B cell (primary cell): ENCODE measurements at places on chromosomes 16 and 17. TPM values are rescaled to one million over a fixed set of nuclear protein-coding genes. Genes with fewer than 3 reads are reported as not detected.

The C16orf89 gene
- not detected in 2 replicates for total RNA-seq

- no peak for DNase-seq
These were observed 161.5 kb downstream of the C16orf78 start for GRCh38 chr16:49534901-49535610.

DNA sequence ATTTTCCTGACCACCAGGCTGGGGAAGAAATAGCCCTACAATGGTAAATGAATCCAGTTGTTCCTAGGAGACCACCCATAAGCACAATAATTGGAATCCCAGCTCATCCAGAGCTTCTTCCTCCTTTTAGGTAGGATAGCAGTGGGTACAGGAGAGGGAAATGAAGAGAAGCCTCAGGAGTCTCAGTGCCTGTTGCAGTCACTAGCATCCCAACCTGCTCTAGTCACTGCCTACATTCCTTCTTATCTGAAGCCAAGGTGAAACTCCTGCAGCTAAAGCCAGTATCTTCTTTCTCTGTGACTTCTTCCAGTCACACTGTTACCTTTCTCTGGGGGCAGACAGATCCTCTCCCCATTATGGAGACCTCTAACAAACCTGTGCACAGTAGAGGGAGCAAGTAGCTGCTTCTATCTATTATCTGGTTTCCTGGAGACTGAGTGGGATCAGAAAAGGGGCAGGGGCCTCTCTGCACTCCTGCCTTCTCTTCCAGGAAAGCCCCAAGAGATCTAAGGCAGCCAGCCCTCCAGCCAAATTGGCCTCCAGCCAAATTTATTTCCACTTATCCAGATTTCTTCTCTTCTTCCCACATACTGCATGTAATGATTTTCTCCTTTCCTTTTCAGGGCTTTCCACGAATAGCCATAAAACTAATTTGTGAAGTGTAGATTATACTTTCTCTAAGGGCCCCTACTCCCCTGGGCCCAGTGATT lies 85.5 kb downstream of the SSH2 start:
- no peak for DNase-seq

The EVPLL gene
- total RNA-seq = not detected in 2 replicates

- DNase-seq = no peak
These were observed at the start of gene KRTAP4-1 for GRCh38 chr17:41184480-41184961. Gene KRTAP4-1, minus strand, starts transcription at chr17:41184911. Its CDS starts 57 bp downstream, at chr17:41184854.

GRCh38 chr16:53085369-53085843 lies 30.6 kb downstream of the CHD9 start:
- DNase-seq = no peak

GRCh38 chr16:80996688-80997138 lies 10.0 kb downstream of the CMC2 start:
- no peak for DNase-seq

- DNase-seq = peak; percentile 81
These were observed 98.3 kb downstream of the PITPNC1 start for GRCh38 chr17:67475161-67475937.

The SLC16A13 gene
- total RNA-seq = 21.7 and 21.9 TPM in 2 replicates

The SERPINF2 gene
- total RNA-seq = 2.6 and 3.9 TPM in 2 replicates

GRCh38 chr16:8756755-8757154 lies 40.7 kb downstream of the TMEM186 start:
- no peak for DNase-seq

DNA sequence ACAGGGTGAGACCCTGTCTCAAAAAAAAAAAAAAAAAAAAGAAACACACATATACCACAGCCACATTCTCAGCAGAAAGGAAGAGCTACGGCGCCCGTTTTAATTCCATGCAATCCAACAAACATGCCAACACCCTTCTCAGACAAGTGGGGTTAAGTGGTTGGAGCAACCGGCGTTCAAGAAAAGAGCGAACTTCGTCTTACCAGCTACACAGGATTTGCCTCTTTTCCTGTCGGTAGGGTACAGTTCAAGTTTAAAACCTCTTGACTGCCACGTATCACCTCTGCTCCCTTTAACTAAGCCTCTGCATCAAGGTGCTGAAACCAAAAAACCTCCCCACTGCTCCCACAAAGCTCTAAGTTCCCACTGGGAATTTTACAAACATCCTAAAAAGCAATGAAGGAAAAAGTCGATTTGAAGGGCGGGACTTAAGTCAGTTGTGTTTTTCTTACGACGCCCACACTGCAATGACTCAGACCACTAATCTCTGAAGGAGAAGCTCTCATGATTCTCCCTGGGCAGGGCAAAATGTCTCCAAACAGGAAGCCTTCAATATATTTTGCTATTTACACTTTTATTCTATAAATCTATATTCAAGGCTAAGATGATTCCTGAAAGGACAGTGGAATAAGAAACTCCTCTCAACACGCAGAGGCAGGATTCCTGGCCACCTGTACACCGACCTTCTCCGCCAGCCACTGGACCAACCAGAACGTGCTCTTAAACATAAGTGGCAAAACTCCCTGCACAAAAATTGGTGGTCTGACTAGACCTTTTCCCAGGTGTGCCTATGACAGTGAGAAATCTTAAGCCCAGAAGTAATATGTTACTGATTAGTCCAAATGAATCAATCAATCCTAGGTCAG lies 18.8 kb downstream of the SRP68 start:
- no peak for DNase-seq

The PHOSPHO1 gene
- total RNA-seq = 0.15 TPM in 1 of 2 replicates, not detected in the other

The GDE1 gene
- 24.1 and 25.3 TPM in 2 replicates for total RNA-seq

The OR1G1 gene
- not detected in 2 replicates for total RNA-seq

DNA sequence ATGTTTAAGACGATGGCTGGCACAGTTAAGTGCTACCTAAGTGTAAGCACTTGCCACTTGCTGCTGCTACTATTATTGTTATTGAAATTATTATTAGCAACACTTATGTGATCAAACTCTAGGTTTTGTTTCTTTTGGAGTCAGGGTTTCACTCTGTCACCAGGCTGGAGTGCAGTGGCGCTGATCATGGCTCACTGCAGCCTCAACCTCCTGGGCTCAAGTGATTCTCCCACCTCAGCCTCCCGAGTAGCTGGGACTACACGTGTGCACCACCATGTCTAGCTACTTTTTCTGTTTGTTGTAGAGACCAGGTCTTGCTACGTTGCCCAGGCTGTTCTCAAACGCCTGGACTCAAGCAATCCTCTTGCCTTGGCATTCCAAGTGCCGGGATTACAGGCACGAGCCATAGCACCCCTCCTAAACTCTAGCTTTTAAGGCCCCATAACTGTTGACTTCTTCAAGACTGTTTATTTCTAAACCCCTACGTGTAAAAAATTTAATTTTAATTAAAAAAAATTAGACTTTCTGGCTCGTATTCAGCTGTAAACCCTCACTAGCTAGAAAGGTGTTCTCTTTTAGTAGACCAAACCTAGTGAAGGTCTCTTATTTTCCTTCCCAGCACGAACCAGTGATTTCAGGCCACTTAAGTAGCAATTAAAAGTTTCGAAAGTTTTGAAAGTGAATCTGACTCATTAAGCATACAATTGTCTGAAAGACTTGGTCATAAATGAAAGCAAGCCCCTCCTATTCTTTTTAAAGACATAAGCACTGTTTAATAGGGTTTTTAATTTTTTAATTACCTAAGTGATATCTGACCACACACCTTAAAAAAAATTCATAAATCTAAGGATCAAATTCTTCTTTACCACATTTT lies 11.7 kb upstream of the SCNN1B start:
- DNase-seq = no peak

DNA sequence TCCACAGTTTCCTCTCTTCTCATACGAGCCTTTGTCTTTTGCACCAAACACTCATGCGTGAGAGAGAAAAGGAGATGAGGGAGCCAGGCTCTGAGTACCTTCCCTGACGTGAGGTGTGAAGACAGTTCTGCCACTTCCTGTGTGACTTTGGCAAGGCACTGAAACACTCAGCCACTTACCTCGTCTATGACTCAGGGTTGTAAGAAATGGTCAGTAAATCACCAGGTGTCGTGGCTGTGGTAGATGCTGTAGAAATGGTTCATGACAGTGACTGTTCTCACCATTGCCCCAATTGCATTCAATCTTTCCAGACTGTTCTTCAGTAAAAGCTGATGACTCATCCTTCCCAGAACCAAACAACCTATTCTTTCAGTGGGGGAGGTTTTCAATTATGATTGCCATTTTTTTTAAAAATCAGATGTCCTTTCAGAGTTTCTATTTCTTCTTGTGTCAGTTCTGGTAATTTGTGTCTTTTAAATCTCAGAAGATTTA lies 49.2 kb upstream of the CBFA2T3 start:
- DNase-seq = no peak

- DNase-seq = no peak
These were observed 142.9 kb downstream of the CDK5R1 start for GRCh38 chr17:32629563-32630190.

DNA sequence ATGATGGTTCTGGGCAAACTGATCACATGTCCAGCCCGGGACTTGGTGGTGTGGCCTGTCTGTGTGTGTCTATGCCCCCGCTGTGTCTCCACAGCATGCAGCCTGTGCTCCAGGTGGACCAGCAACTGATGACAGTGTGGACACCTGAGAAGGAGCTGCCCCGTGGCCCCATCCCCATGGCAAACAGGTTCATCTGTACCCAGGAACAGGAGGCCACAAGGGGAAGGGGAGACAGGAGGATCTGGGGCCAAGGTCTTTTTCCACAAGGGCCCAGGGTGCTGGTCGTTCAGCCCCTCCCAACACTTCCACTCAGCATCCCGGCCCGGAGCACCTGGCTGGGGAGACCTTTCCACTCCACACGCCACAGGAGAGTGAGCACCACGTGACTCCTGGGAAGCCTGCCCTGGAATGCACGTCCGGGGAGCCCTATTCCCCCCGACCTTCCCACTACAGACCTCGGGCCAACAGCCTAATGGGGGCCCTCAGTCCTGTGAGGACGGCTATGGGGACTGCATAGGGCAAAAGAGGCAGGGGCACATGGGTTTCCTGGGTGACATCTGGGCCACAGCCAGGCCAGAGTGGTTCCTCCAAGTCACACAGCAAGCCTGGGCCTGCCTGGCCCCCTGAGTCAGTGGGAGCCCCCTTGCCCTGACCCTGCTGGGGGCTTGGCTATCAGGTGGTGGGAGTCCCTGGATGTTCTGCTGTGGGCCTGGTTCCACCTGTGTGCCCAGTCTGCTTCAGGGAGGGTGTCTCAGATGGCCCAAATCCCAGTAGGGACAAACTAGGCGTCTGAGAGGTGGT lies 20.8 kb upstream of the NXPH3 start:
- peak; percentile 13 for DNase-seq

DNA sequence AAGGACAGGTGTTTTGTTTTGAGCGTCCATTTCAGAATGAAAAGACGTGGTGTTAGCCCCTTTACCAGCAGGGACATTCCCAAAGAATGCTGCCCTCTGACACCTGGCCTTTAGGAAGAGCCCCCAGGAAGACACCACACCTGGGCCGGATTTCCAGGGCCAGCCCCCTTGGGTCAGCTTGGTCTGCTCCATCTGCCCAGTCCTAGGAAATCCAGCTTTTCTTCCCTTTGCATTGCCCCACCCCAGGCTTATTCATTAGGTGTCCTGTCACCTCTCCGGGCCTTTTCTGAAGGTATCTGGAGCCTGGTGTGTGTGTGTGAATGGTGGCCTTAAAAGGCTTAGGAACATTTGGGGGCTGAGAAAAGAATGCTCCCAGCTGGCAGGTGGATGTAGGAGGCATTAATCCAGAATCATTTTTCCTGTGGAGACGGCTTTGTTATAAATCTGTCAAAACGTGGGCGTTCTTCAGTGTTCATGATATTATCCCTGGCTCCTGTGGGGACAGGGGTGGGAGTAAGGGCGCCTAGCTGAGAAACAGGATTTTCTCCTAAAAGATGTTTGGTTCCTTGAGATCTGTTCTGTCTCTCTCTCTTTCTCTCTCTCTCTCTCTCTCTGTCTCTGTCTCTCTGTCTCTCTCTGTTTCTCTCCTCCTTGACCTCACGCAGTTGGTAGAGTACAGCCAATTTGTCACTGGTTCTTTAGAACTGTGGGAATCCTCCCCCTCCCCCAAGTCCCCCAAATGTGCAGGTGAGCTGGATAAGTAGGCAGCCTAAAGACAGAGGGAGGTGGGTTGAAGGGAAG lies 84.0 kb downstream of the NTN1 start:
- no peak for DNase-seq

The SSTR5 gene
- total RNA-seq = not detected in 2 replicates

- DNase-seq = no peak
These were observed 5.0 kb downstream of the ICAM2 start for GRCh38 chr17:64015447-64015846.

The HSBP1 gene
- 39.6 and 45.4 TPM in 2 replicates for total RNA-seq

The CCL16 gene
- not detected in 2 replicates for total RNA-seq

GRCh38 chr16:82621781-82622180 lies 5.0 kb upstream of the CDH13 start:
- DNase-seq = no peak

DNA sequence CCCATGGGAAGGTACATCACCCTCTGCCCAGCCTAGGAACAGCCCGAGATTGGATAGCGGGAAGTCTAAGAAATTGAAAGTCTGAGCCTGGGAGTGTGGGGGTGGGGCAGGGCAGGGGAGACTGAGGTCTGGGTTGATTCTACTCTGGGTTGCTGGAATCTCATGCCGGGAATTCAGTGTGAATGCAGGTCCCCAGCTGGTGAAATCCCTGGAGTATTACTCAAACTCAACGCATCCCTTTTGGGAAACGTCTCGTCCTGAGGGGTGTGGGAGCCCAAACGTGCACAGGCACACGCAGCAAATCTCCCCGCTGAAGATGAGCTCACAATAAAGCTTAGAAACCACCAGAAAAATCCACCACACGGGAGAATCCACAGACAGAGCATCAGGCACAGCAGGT lies 55.4 kb downstream of the SOCS1 start:
- no peak for DNase-seq

GRCh38 chr16:27972500-27972899 lies 91.0 kb downstream of the GSG1L start:
- DNase-seq = peak; percentile 47

The TNP2 gene
- not detected in 2 replicates for total RNA-seq

- DNase-seq = no peak
These were observed 310.4 kb downstream of the XYLT1 start for GRCh38 chr16:17160285-17160853.

GRCh38 chr17:57962279-57963148 lies 7.3 kb upstream of the CUEDC1 start:
- no peak for DNase-seq

The HSD3B7 gene
- 1.0 and 1.2 TPM in 2 replicates for total RNA-seq

The CCL8 gene
- not detected in 2 replicates for total RNA-seq

DNA sequence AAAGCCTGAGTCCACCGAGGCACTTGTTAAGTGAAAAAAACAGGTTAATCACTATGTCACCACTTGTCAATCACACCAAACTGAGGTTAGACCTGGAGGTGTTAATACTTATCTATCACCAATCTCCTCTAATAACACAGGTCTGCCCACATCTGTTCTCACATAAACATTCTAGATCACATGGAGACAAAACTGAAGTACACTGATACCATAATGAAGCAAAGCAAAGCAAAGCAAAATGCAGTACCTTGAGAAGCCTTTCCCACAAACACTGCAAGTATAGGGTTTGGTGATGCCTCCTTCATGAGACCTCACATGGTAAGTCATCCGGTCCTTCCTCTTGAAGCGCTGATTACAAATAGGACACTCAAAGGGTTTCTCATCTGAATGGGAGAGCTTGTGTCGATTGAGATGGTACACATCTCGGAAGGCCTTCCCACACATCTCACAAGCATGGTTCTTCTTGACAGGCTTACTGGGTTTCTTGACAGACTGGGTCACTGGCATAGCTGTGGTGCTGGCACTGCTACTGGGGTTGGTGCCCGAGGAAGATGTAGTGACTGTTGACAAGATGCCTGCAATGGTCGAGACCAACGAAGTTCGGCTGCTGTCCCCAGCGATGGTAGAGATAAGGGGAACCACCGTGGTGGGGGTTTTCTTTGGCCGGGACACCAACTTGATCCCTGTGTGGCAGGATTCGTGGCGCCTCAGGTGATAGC lies 5.4 kb downstream of the VEZF1 start:
- DNase-seq = no peak
